Hepatocyte (in vitro differentiated cells): ENCODE measurements at places on chromosomes 2 and 18. TPM values are rescaled to one million over a fixed set of nuclear protein-coding genes. Genes with fewer than 3 reads are reported as not detected.
A peak's percentile ranks its signal among the peaks of the same experiment; 100 is the strongest.

DNA sequence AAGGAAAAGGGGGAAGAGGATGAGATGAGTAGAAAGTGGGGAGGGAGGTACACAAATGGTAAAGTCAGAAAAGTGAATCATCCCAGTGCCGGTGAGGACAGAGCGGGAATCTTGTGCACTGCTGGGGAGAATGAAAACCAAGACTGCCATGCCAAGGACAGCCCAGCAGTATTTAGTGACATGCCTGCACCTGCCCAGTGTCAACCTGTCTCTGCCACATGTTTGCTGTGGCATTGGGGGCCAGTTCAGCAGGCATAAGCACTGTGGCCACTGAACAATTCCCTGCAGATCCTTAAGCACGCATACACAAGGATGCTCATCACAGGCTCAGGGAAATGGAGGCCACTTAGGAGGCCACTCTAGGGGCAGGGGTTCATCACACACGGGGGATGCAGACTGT is 5.2 kb upstream of the KCNK3 start:
- DNase-seq = no peak

- DNase-seq = peak; percentile 96
Observed at GRCh38 chr2:9843229-9844035, at the start of gene TAF1B. Gene TAF1B, plus strand, starts transcription at chr2:9843474. Its CDS starts 68 bp downstream, at chr2:9843542.

DNA sequence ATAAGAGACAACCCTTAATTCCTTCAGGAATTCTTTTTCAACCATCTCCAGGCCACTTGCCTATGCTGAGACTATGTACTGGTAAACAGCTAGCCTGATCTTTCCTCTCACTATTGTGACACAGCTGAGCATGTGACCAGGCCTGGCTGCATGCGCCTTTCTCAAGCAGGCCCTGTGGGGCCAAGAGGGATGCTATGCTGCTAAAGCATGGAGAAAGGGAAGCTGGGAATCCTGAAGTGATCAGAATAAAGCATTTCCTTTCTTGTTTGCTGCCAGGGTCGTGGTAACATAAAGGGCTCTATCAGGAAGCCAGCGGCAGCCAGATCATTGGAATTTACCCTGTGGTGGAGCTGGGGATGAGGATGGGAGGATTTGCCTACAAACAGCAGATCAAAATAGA is 29.8 kb upstream of the LCLAT1 start:
- peak; percentile 57 for DNase-seq

GRCh38 chr18:8391068-8391467 is 218.2 kb upstream of the RAB12 start:
- no peak for DNase-seq

DNA sequence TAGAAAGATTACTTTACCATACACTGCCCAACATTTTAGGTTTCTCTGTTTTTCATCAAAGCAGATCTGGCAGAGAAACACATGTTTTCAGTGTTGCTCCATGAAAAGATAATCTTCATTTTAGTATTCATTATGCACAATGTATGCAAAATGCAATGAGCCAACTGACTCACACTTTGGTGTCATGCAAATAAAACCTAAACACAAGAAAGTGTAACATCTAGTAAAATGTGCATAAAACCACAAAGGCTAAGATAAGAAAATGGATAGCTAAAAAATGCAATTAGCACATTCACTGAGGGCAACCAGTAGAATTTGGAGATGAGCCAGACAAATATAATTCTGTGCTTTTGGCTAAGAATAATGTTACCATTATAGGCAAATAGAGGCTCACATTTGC is 203.5 kb upstream of the UBE2E3 start:
- no peak for DNase-seq

DNA sequence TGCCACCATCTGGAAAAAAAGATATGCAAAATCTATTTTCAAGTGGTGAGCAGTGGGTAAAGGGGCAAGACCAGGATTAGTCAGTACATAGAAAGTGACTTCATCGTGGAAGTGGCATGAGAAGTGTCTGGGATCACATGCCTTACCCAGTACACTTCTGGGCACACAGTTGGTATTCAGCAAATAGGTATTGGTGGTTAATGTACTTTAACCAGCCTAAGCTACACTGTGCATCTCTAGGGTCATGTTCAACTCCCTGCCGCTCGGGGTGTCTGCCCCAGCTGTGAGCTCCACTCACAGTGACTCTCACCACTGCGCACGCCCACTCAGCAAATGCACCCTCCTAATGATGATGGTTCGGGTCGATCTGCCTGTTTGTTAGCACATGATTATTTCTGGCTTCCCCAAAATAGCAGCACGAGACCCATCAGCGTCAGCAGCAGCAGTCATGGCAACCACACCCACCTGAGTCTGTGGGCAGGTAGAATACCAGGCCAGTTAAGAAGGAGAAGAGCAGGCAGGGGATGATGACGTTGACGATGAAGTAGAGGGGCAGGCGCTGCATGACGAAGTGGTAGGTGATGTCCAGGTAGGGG is 11.1 kb downstream of the CHRNA1 start:
- DNase-seq = no peak

GRCh38 chr2:105397025-105397722 is 1.7 kb downstream of the FHL2 start:
- DNase-seq = no peak

Gene LRRC30
- total RNA-seq = not detected in 2 replicates

Gene RASGRP3
- total RNA-seq = 5.9 and 8.6 TPM in 2 replicates

Gene DCDC2C
- total RNA-seq = not detected in 2 replicates

Gene REG3A
- total RNA-seq = 1.2 and 1.6 TPM in 2 replicates
